NCI-H1092 (cell line): ENCODE measurements at places on chromosomes 3 and 15.
A peak's percentile ranks its signal among the peaks of the same experiment; 100 is the strongest.

GRCh38 chr3:3468596-3468995, 289.1 kb upstream of the CRBN start:
- DNase-seq = no peak

DNA sequence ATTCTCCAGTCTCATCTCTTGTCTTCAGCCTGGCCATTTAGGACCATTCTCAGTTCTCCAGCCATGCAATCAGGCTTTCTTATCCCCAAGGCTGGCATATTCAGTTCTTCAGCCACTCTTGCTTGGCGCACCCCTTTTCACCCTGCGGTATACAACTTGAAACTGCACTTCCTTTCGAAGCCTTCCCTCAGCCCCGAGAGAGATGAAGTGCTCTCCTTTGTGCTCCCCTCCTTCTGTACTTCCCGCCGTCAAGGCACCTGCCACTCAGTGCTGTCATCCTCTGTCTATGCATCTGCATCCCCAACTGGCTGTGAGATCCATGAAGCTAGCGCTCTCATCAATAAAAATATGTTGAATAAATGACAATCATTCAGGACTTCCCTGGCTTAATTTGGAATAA, 45.7 kb downstream of the MORC1 start:
- DNase-seq = no peak

DNA sequence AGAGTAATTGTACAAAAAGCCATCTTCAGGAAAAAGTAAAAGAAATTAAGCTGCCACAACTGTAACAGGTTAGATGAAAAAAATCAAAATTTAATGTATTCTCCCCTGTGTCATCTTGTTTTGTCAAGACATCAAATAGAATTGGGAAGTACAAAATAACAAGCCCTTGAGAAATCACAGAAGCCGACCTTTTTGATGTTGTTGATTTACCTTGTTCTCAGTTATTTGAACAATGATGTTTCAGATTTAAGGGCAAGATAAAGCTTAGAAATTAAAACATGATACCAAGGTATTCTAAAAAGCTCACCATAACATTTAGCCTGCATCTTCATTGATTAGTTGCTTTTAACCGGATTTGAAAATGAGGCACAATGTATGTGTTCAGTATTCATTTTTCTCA, 523.0 kb downstream of the FOXP1 start:
- no peak for DNase-seq

DNA sequence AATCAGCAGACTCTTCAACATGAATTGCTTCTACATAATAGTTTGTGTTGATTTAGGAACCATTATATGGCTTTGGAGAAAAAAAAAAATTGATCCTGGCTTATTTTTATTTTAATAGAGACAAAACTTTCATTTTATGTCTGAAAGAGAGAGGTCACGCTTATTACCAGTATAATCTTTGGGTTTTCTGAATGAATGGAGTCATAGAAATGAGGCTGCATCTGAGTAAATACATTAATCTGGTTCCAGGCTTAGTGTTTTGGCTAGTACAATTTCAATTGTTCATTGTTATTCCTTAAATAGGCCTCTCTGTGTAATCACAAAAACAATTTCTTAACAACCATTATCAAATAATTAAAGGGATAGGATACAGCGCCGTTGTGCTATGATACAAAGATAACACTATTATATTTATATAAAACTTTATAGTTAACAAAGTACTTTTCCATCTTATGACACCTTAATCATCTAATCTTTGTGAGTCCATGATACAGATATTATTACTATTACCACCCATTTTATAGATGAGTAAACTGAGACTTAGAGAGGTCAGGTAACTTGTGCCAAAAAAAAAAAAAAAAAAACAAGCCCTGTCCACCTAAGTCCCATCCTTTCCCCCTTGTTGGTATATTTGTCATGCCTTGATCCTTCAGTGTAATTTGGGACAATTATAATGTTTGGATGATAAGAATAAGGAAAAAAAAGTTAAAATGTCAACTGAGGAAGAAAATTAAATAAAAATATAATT, 41.8 kb upstream of the GOLM2 start:
- DNase-seq = no peak

- DNase-seq = no peak
These were observed 41.9 kb upstream of the PEX5L start for GRCh38 chr3:180078592-180078991.

- DNase-seq = no peak
These were observed 33.1 kb downstream of the GRK7 start for GRCh38 chr3:141796081-141796888.

GRCh38 chr3:175612487-175613196, 753.5 kb downstream of the NAALADL2 start:
- no peak for DNase-seq

DNA sequence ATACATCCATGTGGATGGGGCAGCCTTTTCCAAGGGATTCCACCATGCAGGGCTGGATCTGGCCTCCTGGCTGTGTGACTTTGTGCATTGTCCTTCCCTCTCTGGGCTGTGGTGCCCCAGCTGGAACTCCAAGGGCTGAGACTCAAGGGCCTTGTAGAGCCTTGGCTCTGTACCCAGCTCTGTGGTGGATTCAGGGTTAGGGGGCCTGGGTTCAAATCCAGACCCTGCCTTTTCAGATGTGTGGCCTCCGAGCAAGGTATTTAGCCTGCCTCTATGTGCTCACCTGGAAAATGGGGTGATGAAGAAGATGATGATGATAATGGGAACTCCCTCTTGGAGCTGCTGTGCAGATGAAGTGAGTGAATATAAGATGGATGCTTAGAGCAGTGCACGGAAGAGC, 161.9 kb downstream of the WNT7A start:
- DNase-seq = no peak

DNA sequence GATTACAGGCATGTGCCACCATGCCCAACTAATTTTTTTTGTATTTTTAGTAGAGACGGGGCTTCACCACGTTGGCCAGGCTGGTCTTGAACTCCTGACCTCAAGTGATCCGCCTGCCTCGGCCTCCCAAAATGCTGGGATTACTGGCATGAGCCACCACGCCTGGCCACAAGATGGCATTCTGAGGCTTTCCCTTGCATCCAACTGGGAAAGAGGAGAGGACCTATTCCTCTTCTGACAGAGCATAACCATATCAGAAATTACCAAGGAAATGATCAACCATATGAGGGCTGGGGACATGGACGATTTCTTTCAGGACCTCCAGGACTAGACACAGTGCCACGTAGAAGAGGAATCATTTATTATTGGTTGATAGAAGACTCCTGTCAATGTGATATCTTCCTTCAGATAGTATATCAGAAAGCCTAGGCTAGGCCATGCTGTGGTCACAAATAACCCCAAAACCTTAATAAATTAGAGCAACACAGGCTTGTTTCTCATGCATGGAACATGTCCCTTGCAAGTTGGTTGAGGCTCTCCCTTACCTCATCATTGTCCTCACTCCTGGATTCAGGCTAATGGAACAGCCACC, 372.3 kb upstream of the IL12A start:
- no peak for DNase-seq

- no peak for DNase-seq
These were observed 151.7 kb downstream of the CPNE4 start for GRCh38 chr3:131883086-131883485.

- DNase-seq = no peak
These were observed 106.7 kb upstream of the THRB start for GRCh38 chr3:24601066-24601939.

GRCh38 chr15:69997813-69998212, 99.9 kb downstream of the TLE3 start:
- peak; percentile 72 for DNase-seq

DNA sequence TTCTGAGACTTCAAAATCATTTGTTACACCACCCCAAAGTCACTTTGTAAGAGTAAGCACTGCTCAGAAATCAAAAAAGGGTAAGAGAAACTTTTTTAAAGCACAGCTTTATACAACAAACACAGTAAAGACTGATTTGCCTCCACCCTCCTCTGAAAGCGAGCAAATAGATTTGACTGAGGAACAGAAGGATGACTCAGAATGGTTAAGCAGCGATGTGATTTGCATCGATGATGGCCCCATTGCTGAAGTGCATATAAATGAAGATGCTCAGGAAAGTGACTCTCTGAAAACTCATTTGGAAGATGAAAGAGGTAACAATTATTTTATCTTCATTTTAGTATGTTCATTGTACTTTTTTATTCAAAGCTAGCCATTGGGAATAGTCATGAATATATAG, 32.6 kb downstream of the BLM start:
- no peak for DNase-seq

GRCh38 chr3:122497425-122497824, 17.3 kb downstream of the KPNA1 start:
- no peak for DNase-seq

GRCh38 chr15:76062286-76062685, 2.5 kb downstream of the TMEM266 start:
- no peak for DNase-seq

DNA sequence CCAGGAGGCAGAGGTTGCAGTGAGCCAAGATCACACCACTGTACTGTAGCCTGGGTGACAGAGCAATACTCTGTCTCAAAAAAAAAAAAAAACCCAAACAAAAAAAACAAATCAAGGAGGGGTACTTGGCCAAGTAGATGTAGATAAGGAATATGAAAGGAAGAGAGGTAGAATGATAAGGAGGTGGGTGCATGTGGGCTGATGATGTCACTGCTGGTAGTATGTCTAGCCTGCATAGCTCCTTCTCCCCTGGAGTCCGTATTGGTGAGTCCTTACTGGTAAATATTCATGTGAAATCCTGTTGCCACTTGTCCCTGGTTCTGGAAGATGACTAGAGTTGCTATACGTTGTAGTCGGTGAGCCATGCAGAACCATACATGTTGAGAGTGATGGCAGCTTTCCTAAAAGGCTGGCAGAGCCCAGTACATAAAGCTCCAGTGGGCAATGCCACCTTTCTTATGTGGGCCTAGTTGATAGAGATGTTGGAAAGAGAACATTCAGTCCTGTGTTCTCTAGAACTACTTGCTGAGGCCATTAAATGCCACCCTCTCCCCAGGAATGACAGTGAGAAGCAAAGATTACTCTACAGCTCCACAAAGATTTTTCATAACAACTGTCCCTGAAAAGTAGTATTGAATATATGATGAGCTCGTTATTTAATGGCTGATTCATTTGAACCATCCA, 11.0 kb downstream of the KAT2B start:
- no peak for DNase-seq

DNA sequence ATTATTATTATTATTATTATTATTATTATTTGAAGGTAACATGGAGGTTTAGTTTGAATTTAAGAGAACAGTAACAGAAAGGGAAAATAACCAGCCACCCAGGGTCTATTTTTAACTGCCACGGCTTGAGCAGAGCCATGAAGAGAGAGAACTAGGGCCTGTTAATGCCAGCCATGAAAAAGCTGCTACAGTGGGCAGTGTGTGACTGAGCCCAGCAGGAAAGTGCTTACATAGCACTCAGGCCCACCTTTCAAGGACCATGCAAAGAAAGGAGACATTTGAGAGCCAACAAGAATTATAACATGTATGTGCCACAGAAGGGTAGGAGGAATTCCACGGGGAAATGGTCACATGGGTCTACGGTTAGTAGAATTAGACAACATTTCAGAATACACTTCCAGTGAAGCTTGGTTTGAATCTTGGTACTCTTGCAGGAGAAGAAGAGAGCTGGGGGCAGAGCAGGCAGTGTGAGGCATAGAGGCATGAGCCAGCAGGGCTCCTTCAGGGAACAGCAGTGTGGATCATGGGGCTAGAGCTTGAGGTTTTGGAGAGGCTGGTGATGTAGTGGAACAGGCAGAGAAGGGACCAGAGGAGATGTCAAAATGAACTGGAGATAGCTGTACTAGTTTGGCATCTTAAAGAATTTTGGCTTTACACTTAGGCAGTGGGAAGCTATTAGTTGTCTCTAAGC, 140.7 kb downstream of the CMSS1 start:
- no peak for DNase-seq

GRCh38 chr3:157830556-157831236, 275.5 kb downstream of the SHOX2 start:
- no peak for DNase-seq

- DNase-seq = no peak
These were observed 230.3 kb upstream of the TLE3 start for GRCh38 chr15:70327856-70328678.

GRCh38 chr3:23481011-23481615, 278.0 kb downstream of the UBE2E2 start:
- DNase-seq = no peak

DNA sequence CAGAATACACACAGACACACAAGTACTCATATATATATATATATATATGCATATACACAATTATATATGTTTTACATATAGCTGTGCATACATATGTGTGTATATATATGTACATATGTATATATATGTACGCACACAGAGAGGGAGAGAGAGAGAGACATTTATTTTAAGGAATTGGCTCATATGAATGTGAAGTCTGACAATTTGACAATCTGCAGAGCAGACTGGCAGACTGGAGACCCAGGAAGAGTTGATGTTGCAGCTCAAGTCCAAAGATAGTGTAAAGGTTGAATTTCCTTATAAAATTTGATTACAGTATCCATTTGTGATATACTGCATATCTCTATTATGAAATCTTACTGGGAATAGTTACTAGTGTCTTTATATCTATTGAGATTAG, 1330.3 kb upstream of the CADM2 start:
- no peak for DNase-seq

GRCh38 chr3:158765518-158766205, 33.4 kb upstream of the RARRES1 start:
- no peak for DNase-seq

DNA sequence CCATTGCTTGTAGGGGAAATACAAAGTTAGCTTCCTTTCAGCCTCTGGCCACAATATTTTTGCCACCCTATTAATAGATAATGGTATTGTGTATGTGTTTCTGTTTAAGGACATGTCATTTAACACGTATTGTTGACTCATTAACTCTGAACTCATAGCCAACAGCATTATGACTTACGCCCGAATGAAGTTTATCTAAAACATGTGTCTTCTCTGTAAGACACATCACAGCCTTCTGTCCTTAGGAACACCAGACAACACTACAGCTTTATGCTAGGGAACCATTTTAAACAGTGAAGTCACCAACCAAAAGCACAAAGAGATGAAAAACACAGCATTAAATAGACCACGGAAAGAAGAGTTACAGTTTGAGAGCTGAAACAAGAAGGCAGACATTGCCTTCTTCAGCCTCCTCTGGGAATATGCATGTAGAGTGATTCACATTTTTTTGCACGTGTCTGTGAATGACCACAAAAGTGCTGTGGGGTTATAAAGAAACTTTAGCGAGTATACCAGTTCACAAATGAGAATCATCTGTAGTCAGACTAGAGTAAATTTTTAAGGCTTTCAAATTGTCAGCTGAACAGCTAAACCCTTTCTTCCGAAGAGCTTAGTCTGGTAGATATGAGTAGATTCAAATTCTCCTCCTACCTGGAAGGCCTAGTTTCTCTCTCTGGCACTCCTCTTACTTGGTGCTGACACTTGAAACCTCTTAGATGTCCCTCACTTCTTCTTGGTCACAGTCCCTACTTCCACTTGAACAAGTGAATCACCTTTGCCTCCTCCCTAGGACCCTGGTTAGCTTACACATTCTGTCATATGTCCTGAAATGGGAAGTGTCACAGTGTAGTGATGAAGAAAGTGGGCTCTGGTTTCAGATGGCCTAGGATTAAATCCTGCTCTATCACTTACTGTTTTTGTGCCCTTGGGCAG, 32.2 kb downstream of the MCTP2 start:
- no peak for DNase-seq

- peak; percentile 88 for DNase-seq
These were observed at the start of gene MORF4L1 for GRCh38 chr15:78872155-78872971. MORF4L1 (plus strand) TSS chr15:78872890; CDS start chr15:78873018, 128 bp downstream.

GRCh38 chr3:193677734-193678133, 84.7 kb downstream of the OPA1 start:
- DNase-seq = no peak

- DNase-seq = no peak
These were observed 254.6 kb downstream of the UACA start for GRCh38 chr15:70508561-70509281.
